ENCODE measurements at places on chromosomes 6 and 20. TPM values are rescaled to one million over a fixed set of nuclear protein-coding genes. Genes with fewer than 3 reads are reported as not detected.

DNA sequence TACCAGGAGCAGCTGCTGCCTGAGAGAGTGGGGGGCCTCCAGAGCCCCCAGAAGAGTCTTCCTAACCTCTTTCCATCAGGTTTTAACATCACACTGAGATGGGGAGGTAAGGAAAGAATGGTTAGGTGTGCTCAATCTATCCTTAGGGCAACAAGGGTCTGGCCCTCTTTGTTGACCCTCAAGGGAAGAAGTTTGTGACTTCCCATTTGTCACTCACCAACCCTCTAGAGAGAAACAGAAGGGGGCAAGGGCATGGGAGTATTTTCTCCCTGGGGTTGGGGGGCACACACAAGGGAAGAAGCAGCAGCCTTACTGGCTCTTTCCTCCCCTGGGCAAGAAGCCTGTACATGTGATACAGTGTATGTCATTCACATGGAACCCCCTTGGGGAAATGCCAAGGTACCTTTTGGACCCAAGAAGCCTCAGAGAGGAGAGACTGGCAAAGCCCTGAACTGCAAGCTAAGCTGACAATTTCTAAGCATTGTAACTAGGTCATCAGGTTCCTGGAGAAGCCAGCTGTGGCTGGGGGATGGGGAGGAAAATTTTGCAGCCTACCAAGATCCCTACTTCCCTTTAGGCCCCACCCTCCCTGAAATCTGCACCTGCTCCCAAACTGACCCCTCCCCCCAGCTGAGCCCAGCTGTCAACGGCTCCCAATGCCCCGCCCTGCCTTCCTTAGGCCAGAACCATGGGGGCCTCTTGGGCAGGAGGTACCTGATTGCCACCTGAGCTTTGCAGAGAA, 14.5 kb downstream of the BCL2L1 start:
- no peak for DNase-seq

DNA sequence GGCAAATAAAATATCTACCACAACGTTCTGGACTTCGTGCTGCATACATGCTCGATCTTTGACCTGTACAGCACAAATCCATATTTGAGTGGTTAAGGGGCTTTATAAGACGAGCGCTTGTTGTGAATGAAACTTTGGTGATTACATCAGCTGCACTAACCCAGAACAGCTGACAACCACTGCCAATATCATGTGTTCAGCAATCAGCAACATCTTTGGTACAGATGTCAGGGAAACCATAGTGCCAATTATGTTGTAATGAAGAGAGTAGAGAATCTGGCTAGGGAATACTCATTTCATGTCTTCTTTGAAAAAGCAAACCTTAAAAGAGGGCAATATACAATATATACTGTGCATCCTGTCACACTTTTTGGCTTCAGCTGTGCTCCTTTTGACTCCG, 188.6 kb upstream of the NT5E start:
- no peak for DNase-seq

DNA sequence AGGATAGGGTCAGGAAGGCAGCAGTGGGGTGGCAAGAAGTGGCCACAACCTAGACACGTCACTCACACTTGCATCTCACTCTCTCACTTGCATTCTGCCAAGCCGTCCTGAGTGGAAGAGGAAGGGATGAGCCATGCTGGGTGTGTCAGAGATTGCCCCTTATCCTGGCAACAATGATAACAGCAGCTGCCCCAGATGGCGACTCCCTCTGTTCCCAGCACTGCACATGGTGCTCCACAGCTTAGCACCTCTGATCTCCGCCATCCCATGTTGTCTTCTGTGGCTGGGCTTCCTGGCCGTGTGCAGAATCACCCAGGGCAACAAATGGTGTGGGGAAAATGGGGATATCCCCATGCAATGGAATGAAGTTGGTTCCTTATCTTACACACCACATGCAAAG, 11.1 kb downstream of the KCNB1 start:
- no peak for DNase-seq

GRCh38 chr6:42190554-42191183, 4.1 kb downstream of the GUCA1B start:
- peak; percentile 58 for DNase-seq

DNA sequence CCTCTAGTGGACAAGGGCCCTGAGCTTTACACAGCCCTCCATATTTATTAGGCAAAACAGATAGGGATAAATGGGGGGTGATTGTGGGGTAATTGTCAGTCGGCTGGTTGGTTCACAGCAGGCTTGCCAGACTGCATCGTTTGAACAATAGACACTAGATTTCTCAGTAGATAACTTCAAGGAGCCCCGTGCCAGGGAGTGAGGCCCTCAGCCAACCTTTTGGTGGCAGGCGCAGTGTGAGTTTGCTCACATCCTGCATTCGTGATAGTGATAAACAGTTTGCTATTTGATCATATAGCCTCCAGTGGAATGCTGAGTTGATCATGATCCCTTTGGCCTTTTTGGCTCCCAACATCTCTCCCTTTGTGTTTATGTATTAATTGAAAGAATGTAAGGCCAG, 3.6 kb upstream of the ABHD12 start:
- DNase-seq = no peak

- no peak for DNase-seq
These were observed 7.0 kb downstream of the CEBPB start for GRCh38 chr20:50197463-50198179.

DNA sequence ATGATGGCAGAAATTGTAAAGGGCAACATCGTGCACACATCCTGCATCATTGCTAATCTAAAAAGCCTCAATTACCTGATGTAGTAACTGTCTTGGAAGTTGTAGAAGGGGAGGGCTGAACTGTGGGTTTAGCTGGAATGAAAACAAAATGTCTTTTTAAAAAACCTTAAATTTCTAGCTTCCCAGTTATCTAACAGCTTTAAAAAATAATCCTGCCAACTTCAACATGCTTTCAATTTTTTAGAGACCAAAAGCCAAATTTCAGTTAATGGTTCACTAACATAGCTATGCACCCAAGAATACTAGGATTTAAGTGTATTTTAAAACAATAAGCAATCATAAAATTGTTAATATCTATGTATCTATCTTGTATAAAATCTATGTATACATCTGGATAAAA, 11.9 kb downstream of the CD164 start:
- DNase-seq = no peak

GRCh38 chr20:46083531-46084061, 6.2 kb downstream of the NCOA5 start:
- no peak for DNase-seq

DNA sequence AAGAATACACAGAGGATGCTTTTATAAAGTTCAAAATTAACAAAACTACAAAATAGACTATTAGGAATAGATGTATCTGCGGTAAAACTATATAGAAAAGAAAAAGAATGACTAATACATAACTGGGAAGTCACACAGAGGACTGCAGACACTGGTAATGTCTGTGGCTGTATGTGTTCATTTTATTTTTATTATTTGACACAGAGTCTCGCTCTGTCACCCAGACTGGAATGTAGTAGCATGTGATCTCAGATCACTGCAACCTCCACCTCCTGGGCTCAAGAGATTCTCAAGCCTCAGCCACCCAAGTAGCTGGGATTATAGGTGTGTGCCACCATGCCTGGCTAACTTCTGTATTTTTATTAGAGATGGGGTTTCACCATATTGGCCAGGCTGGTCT, 38.9 kb downstream of the ESF1 start:
- DNase-seq = no peak

- no peak for DNase-seq
These were observed 49.2 kb downstream of the TOMM6 start for GRCh38 chr6:41836660-41837052.

- DNase-seq = no peak
These were observed 28.2 kb downstream of the TREML4 start for GRCh38 chr6:41256383-41256782.

- DNase-seq = no peak
These were observed 38.2 kb upstream of the FRMD1 start for GRCh38 chr6:168116975-168117899.

DNA sequence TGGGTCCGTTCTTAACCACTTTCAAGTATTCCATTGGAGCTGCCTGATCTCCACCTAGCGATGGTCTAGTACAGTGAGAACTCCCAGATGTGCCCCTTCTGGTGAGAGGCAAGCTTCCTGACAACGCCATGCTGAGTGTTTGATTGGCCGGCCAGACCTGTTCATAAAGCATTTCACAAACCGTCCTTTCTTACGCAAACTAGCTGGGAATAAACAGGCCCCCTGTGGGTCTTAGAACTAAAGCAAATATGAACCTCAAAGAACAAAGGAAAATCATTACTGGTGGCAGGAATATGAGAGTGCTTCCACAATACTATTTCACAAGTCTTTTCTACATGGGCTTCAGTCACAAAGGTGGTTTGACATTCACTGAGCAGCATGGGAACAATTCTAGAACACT, 15.6 kb upstream of the GCNT2 start:
- DNase-seq = no peak

- DNase-seq = no peak
These were observed 9.0 kb downstream of the OR2W1 start for GRCh38 chr6:29035951-29036350.

GRCh38 chr20:53385941-53386767, 207.5 kb downstream of the ZNF217 start:
- no peak for DNase-seq

DNA sequence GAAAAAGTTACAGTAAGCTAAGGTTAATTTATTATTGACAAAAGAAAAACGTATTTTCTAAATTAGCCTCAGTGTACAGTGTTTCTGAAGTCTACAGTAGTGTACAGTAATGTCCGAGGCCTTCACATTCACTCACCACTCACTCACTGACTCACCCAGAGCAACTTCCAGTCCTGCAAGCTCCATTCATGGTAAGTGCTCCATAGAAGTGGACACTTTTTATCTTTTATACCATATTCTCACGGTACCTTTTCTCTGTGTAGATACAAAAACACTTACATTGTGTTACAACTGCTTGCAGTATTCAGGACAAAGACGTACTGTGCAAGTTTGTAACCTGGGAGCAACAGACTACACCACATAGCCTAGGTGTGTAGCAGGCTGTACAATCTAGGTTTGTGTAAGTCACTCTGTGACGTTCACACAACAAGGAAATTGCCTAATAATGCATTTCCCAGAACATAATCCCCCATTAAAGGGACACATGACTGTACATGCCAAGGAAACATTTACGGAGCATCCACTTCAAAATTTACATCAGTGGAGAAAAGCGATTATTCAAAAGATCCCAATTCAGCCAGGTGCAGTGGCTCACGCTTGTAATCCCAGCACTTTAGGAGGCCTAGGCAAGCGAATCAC, 133.4 kb downstream of the BANF2 start:
- peak; percentile 25 for DNase-seq

- peak; percentile 55 for DNase-seq
These were observed 398 bp downstream of the ZBTB2 start for GRCh38 chr6:151390851-151391470.

GRCh38 chr20:60999250-60999649, 252.8 kb upstream of the CDH4 start:
- peak; percentile 61 for DNase-seq

- no peak for DNase-seq
These were observed 30.5 kb upstream of the PHACTR3 start for GRCh38 chr20:59573837-59574236.

- DNase-seq = peak; percentile 86
These were observed at the start of gene FAM50B for GRCh38 chr6:3848925-3849605. FAM50B (plus strand) TSS chr6:3849373; CDS start chr6:3849812, 439 bp downstream.

DNA sequence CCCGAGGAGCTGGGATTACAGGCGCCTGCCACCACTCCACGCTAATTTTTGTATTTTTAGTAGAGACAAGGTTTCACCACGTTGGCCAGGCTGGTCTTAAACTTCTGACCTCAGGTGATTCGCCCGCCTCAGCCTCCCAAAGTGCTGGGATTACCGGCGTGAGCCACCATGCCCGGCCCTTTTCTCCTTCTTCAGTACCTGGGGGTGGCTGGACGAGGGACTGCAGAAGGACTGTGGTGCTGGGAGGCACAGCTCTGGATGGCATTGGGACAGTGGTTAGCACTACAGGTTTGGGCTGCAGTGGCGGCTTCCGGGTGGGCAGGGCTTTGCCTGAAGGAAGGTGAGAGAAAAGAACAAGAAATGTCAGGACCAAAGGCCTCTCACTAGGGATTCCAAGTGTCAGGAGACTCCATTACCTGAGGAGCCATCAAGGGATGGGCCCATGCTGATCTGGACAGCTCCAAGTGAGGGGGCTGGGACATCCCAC, 7.4 kb downstream of the ATF6B start:
- no peak for DNase-seq

DNA sequence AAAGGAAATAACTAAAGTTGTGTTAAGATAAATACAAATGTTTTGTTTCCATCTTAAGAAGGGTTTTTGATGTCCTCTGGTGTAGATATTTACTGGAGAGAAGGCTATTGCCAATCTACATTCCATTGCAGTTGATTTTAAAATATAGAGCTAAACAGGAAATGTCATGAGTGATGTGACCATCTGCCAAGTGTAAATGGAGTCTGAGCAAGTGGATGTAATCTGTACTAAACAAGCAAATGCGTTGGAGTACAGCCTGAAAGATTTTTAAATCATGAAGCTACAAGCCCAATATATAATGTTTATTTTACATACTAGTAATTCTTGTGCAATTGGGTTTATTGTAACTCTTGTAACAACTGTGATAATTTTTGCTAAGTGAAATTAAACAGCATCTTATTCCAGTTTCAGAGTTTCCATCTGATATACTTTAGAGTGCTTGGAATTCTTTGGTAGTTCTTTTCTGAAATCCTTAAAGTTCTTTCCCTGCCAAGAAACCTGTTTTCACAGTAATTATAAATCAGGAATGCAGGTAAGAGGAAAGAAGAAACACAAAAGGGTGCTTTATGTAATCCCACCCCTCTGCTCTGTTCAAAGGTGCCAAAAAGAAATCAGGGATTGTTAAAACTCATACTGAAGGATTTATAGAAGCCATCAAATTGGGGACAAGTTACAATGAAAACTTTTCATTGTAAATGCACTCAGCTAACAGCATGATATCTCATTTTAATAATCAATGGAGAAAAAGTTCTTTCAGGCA, 47.2 kb upstream of the FLRT3 start:
- peak; percentile 36 for DNase-seq

- DNase-seq = no peak
These were observed 61.4 kb upstream of the APCDD1L start for GRCh38 chr20:58576603-58576970.

GRCh38 chr6:161954077-161954476, 680.2 kb upstream of the AGPAT4 start:
- DNase-seq = no peak

DNA sequence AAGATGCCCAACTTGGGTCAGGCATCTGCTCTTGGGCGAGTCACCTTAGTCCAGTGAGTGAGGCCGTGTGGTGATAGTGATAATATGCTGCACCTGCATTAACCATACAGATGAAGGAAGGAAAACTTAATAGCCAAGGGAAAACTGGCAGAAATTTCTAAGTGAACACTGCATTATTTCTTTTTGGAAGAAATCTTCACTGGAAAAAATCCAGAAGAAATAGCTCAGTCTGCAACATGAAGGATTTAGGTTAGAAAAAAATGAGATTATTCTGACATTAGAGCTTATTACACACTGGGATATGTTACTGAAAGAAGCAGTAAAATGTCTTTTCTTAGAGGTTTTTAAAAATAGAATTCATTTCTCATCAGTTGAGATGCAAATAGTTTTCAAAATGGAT, 947.3 kb downstream of the KIF16B start:
- DNase-seq = no peak

- DNase-seq = peak; percentile 66
These were observed 262.4 kb downstream of the PHF3 start for GRCh38 chr6:63897952-63898351.

Gene GSTA5
- not detected for total RNA-seq

Gene WFDC12
- not detected for total RNA-seq

Gene RIPPLY2
- not detected for total RNA-seq

Gene ATP6V1G2
- 3.8 TPM for total RNA-seq

Gene CLVS2
- not detected for total RNA-seq

Gene GPSM3
- 0.90 TPM for total RNA-seq

Gene STK35
- total RNA-seq = 17.7 TPM

Gene PSMB9
- total RNA-seq = 11.5 TPM

Gene PHF20
- total RNA-seq = 30.9 TPM

Gene MCM8
- total RNA-seq = 17.5 TPM

Gene LZTS3
- 3.6 TPM for total RNA-seq

Gene SLC12A5
- not detected for total RNA-seq

Measured in fibroblast of the aortic adventitia (primary cell).